ENCODE measurements at places on chromosomes 1 and 21. TPM values are rescaled to one million over a fixed set of nuclear protein-coding genes. Genes with fewer than 3 reads are reported as not detected.

AKR7A3 gene
- 111 TPM for total RNA-seq

- no peak for DNase-seq
Observed at GRCh38 chr1:106944721-106945120, 111.8 kb upstream of the PRMT6 start.

LRRC71 gene
- total RNA-seq = not detected

GRCh38 chr1:208139434-208140045 is 104.6 kb downstream of the PLXNA2 start:
- DNase-seq = no peak

HMCN1 gene
- 8.6 TPM for total RNA-seq

GRCh38 chr1:66240491-66241484 is 293.2 kb upstream of the SGIP1 start:
- no peak for DNase-seq

- DNase-seq = no peak
Observed at GRCh38 chr1:180003026-180003695, 48.6 kb downstream of the CEP350 start.

GREM2 gene
- total RNA-seq = 20.1 TPM

BOLA1 gene
- 13.8 TPM for total RNA-seq

DNA sequence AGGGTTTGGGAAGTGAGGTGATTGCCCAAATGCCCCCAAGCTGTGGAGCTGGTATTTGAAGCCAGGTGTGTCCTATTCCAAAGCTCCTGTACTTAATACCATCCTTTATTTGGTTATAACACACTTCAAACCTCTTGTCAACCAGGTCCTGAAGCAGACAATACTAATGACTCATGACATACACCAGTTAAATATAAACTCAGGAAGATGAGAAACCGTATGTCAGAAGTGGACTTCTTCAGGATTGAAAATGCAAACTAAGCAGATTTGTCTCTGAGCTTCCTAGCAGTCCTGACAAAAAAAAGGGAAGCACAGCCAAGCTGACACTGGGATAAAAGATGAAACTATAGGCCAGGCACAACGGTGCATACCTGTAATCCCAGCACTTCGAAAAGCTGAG is 70.6 kb downstream of the ALPL start:
- no peak for DNase-seq

DNA sequence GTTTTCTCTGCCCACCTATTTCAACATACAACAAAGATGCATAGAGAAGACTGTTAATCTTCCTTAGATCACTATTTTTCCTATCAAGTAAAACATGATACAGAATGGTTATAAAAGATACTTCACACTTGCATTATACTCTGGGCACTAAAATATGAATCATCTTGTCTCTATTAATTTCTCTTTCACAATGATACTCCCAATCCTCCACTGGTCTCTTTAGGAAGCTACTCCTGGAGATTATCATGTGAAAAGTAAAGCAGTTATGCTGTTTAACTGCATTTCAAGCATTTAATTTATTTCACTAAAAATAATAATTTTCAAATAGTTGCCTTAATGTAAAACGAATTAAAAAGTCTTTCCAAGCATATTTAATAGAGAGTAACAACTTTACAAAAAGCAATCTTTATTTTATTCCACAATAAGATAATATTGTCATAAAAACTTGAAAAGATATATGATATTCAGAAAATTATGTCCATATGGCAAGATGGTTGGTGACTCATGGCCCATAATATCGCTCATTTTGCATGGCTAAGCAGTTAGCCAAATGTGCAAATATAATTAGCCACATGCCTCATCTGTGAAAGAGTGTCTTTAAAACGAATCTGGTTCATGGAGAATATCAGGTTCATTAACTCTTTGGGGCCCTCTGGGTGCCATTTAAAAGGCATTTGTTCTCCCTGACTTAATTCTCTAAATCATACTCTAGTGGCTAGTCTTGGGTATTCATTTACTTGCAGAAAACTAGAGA is 1569.0 kb upstream of the B3GALT2 start:
- no peak for DNase-seq

DNA sequence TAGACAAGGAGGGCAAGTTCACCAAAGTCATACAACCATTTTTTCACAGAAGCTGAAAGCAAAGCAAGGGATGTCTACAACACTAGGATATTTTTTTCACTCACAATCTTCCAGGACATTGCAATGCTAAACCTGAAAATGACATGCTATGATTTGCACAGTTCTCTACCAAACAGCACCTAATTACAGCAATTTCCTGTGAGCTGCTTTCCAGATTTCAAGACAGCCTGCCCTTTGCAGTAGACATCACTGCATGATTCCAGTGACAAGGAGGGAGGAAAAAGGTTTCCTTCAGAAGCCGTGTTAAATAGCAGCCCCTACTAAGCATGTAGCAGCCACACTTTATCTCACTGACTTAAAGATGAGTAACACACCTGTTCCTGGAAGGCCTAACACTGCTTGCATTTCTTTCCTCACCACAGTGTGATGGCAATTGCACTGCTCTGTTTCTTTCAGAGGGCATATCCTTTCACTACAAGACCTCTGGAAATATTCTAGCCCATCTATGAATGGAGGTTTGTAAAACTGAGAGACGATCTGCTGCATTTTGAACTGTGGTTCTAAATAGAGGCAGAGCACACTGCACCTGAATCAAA is 97.1 kb downstream of the DUSP10 start:
- DNase-seq = no peak

PIK3R3 gene
- total RNA-seq = 3.1 TPM

DNA sequence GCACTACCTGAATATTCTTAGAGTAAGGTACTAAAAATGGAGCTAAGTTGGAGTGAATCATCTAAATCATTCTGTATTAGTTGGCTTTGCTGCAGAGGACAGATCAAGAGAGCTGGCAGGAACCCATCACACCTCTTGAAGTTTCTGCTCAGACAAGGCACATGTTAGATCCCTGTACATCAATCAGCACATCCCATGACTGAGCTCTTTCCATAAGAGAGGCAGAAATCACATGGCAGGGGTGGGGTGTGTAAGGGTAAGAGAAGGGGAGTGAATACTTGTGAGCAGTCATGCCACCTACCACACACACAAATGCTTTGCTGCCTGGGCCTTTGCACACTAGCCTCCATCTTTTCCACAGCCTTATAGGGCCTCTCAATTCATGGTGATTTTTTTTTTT is 214.4 kb downstream of the SLC35F3 start:
- no peak for DNase-seq

- DNase-seq = no peak
Observed at GRCh38 chr1:216847397-216848036, 124.3 kb upstream of the ESRRG start.

DNA sequence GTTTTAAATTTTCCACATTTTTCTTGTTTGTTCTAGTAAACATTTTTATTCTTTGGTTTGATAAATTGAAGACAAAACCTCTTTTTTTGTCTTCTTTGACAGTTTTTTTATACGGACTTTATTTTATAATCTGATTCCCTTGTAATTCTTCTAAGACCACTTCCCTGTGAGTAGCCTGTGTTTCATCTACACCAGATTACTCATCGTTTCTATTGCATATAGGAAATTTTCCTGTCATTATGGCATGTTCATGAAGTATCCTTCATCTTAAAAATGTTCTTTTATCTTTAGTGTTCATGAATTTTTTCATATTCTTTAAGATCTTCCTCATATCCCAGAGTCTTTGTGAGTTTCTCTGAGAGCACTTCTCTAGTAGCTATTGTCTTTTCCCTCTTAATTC is 109.8 kb downstream of the USP25 start:
- DNase-seq = no peak

PPFIA4 gene
- 0.78 TPM for total RNA-seq

DNA sequence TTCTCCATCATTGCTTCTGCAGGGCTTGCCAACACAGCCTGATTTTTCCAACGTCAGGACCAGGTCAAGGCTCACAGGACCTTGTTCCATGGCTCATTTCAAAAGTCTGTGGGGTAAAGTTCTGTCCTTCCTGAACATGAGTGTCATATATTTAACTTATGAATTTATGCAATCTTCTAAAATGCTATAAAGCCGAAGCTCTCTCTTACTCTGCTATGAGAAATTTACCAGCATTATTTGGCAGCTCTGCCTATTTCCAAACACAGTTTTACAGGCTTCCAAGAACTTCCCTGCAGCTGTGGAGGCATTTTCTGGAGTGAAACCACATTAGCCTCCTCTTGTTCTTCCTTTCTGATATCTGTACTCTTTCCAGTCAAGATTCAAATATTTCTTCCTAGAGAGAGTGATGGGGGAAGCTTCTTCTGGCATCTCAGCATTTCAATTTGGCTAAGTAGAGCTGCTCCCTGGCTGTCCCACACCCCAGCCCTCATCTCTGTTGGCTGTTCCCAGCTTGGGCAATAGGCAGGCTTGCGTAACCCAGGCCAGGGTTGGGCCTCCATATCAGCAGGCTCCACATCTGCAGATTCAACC is 15.6 kb upstream of the HMGCS2 start:
- peak; percentile 96 for DNase-seq

TRIM17 gene
- not detected for total RNA-seq

TRNP1 gene
- 2.8 TPM for total RNA-seq

DNA sequence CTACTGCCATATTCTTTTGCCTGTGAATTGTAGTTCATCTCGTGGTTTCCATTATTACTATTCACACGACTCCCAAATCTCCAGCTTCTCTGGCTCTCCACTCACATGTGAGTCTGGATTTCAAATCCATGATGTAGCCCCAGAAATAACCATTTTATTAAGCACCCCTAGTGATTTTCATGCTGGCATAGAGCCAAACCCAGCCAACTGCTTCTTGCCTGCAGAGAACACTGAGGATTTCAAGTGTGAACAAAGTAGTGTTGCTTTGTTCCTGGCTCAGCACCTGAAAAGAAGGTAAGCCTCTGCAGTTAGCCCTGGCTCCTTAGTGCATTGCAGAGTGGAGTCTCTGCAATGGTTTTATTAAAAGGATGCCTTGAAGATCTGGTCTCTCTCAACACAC is 25.9 kb downstream of the UTP25 start:
- no peak for DNase-seq

GRCh38 chr1:13807209-13807608 is 107.2 kb downstream of the PRDM2 start:
- DNase-seq = no peak

DNA sequence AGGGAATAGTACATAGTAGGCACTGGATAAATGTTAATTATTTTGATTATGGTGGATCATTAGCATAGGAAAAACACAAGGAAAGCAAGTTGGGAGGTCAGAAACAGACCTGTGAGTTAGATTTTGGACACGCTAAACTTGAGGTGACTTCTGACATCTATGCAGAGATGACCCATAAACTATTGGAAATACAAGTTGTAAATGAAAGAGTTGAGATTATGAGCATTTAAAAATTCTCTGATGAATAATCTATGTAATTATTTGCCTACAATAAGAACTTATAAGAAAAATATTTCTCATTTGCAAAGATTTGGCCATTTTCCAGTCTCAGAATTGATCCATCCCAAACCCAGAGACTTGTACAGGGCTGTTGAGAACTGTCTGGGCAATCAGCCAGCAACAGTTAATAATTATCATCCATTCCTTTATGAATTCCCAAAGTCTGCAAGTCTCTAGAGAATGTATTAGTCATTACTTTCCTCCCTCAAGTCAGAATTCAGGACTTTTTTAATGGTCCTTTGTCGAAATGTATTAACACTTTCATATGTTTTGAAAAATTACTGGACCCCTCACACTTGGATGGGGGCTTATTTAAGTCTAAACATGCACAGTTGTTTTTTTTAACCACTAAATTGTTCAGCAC is 19.4 kb upstream of the SLAMF6 start:
- DNase-seq = no peak

GRCh38 chr1:158283965-158284364 is 5.8 kb upstream of the CD1C start:
- DNase-seq = no peak

DNA sequence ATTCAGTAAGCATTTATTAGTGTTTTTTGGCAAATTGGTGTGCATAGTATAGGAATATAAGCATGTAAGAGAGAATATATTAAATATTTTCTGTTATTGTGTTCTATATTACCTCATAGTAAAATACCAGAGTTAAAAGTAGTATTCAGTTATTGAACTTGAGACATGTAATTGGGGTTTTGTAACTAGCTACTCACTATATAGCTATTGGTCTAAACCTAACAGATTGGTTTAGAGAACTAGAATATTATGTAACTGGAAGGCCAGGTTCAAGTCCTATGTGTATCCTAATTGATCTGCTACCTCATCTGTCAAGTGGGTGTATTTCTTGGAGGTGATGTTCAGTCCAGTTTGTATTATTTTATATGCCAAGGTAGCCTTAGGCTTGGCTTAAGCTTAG is 26.3 kb downstream of the CLIC4 start:
- no peak for DNase-seq

DNA sequence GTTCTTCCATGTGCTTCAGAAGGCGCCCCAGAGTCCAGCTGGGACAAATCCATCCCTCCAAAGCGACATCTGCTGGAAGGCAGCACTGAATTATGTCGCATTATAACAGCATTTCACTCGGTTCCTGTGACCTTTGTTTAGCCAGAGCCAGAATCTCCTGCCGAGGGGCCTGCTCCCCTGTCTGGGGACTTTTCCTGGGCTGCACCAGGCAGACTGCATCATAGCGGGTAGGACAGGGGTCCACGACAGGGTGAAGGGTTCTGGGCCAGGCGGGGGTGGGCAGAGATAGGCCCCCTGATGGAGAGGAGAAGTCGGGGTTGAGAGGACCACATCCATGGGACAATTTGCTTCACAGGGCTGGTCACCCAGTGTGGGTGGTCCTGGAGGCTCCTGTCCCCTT is 276.9 kb downstream of the MATN1 start:
- no peak for DNase-seq

RAD54L gene
- total RNA-seq = 0.33 TPM

- no peak for DNase-seq
Observed at GRCh38 chr1:215669806-215670491, 102.8 kb downstream of the KCTD3 start.

DNA sequence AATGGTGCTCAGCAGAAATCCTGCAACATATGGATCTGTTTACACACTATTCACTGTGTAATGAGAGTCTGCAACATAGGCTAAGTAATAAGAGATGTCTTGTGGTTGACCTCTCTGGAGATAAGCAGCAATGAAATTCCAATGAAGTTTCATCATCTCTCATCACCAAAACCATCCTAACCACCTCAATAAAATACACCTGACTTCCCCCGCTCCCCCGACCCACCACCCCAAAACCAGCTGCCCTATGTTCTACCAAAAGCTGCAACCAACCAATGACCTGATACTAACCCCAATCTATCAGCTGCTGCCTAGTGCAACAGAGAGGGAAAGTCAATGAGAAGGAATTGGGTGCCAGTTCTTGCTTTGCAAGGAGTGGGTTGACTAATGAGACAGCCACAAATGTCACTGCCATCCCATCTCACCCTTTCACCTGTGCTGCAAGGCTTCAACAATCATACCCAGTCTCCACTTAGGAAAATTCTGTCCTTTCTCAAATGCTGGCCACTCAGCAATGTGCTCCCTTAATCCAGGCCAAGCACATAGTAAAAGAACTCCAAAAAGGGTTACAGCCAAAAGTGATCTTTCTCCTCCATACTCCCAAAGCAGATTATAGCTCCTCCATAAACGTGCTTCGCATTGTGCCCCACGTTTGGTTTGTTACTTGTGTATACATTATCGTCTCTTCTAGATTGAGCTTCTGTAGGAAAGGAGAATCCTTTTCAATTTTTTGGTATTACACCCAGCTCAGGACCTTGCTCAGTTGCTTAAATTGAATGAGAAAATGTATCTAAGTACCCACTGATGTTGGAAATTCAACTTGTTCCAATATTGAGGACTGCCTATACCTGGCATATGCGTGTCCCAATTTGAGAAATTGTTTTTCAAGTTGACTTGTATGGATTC is 29.0 kb downstream of the MRPL39 start:
- no peak for DNase-seq

Data from left lobe of liver (tissue), 2 donors.